ENCODE measurements at places on chromosomes 5 and 9.

DNA sequence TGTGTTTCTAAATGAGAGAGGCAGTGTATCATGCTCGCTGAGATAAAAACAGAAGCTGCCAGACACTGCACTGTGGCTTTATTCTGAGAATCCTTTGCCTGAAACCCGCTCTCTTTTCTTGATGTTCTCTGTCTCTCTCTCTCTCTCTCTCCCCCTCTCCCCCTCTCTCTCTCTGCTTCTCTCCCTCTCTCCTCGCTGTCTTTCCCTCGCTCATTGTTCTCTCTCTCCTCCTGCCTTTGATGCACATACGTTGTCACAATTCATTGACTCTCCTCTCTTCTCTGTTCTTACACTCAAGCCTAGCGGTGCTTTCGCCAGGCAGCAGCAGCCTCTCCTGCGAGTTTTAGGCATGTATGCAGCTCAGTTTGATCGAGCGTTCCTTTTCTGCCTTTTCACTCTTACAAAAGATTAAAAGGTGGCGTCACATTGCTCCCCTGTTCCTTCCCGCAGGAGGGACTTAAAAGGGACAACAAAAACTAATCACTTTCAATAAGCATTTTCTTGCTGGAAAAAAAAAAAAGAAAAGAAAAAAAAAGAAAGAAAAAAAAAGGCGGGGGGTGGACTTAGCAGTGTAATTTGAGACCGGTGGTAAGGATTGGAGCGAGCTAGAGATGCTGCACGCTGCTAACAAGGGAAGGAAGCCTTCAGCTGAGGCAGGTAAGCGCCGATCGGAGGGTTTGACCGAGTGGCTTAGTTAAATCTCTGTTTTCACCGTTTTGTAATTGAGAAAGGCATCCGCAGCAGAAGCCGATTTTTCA lies 717.9 kb upstream of the WWC1 start:
- DNase-seq: no peak

GRCh38 chr5:32754284-32754683 lies 43.2 kb downstream of the NPR3 start:
- no peak for DNase-seq

GRCh38 chr9:131679261-131680020 lies 60.4 kb downstream of the RAPGEF1 start:
- DNase-seq: no peak

DNA sequence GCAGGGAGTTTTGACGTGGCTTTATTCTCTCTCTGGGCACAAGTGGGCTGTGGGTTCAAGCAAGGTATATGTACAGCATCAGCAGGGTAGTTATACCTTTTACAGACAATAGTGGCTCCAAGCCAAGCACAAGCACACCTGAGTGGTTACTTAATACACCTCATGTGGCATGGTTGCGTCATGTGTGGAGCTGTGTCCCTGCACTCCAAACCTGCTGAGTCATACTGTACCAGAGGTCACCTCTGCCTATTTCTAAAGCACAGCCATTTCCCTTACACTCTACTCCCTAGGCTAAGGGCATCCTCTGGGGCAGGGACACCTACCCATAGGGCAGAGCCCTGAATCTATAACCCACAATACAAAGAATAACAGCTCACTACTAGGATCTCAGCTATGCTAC lies 147.3 kb downstream of the OSTF1 start:
- no peak for DNase-seq

GRCh38 chr5:98992552-98992951 lies 63.7 kb upstream of the CHD1 start:
- no peak for DNase-seq

GRCh38 chr5:153569036-153569435 lies 78.6 kb downstream of the GRIA1 start:
- no peak for DNase-seq

- DNase-seq: no peak
Observed at GRCh38 chr9:110604171-110604601, 24.6 kb upstream of the SVEP1 start.

DNA sequence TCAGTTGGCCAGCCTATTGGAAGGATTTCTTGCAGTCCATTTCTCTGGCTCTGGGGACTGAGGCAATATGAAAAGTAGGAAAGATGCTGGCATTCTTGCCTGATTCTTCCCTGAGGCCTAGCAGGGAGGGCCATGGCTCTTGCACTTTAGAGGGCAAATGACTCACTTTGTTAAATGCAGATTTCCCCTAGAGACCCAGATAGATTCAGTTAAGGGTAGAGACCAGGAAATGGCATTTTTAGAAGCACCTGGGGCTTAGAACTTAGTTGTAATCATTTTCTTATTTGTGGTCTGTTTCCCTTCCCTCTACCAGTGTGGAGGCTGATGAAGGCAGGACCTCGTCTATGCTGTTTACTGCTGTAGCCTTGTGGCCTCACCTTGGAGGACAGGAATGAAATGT lies 112.8 kb upstream of the NR3C1 start:
- DNase-seq: no peak

- no peak for DNase-seq
Observed at GRCh38 chr5:150358261-150359095, 981 bp downstream of the TCOF1 start.

DNA sequence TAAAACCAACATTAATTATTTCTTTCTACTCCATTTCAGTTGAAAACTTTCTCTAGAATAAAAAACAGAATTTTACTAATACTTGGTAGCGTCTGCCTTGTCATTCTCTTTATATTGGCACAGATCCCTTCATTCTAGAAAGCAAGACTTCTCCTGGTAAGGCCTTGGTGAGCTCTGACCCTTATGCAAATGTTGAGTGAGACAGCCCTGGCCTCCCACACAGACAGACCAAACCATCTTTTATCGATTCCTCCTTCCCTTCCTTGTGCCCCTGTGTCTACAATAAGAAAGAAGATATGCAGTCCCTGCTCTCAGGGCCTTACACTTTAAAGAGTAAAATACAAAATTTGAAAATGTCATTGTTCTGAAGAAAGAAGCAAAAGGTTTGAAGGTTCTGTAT lies 262.2 kb downstream of the EFNA5 start:
- DNase-seq: no peak

GRCh38 chr5:58913406-58913990 lies 330.6 kb downstream of the RAB3C start:
- DNase-seq: no peak

DNA sequence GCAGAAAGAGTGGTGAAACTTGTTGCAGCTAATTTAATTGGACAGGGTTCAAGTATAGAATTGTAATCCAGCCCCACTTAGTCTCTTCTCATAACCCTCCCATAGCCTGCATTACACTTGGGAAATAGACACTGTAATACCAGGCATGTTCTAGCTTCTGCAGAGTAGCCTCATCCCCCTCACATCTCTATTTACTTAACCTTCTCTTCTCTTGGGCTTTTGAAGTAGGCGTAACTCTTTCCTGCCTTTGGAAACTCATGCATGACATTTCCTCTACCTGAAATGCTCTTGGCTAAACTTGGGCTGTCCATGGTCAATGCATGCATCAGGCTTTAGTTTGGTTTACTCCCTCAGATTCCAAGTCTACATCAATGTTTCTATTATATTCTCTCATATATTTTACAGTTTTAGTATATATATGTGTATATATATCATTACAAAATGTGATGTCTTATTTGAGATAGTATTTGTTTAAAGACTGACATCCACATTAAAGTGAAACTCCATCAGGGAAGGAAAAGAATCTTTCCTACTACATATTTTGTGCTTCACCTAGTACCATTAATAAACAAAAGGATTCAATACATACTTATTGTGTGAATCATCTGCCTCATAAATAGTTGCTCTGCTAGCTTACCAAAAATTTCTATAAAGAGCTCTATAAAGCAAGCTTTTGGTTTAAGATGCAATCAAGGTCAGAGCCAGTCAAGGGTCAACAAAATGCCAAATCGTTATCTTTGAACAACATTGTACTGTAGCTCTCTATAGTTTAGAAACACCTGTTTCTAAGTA lies 1158.0 kb downstream of the MAT2B start:
- DNase-seq: no peak

DNA sequence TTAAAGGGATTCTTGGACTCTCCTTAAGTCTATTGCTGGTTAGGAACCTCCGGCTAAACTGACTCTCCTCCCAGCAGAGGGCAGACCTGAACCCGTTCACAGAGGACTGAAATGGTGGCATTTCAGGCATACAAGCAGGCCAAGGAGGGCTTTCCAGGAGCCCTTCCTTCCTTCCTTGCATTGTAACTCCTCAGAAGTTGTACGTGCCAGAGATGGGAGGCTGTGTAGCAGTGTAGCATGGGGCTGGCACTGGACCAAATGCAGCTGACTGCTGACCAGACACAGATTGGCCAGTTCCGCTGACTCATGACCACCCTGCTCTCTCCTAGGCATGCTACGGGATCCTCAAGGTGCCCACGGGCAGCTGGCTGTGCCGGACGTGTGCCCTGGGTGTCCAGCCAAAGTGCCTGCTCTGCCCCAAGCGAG lies 36.4 kb downstream of the JADE2 start:
- no peak for DNase-seq

GRCh38 chr9:30476826-30477225 lies 1907.6 kb upstream of the ACO1 start:
- DNase-seq: no peak

DNA sequence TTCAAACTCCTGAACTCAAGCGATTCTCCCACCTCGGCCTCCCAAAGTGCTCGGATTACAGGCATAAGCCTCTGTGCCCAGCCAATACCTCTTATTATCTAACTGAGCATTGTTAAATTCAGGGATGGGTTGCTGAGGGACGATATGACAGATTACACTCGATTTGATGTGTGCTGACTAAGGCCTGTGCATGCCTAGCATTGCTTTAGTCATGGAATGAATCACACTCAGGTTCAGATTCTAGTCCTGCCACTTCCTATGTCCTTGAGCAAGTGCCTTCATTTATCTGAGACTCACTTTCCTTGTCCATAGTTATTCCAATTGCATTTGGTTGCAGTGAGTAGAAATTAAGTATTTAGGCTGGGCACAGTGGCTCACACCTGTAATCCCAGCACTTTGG lies 19.5 kb downstream of the THBS4 start:
- no peak for DNase-seq

DNA sequence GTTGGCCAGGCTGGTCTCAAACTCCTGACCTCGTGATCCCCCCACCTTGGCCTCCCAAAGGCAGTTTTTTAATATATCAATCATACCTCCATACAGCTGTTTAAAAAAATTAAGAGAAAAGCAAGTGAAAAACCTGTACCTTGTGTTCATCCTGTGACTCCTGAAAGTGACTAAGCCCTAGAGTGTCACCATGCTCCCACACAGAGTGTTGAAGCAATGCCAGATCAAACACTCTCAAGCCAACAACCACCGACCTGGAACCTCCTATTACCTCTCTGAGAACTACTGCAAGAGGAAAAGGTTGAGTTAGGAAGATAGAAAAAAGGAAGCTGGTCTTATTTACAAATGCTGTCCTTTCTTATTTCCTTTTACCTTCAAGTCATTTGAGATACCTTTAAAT lies 123.5 kb downstream of the RASEF start:
- no peak for DNase-seq

DNA sequence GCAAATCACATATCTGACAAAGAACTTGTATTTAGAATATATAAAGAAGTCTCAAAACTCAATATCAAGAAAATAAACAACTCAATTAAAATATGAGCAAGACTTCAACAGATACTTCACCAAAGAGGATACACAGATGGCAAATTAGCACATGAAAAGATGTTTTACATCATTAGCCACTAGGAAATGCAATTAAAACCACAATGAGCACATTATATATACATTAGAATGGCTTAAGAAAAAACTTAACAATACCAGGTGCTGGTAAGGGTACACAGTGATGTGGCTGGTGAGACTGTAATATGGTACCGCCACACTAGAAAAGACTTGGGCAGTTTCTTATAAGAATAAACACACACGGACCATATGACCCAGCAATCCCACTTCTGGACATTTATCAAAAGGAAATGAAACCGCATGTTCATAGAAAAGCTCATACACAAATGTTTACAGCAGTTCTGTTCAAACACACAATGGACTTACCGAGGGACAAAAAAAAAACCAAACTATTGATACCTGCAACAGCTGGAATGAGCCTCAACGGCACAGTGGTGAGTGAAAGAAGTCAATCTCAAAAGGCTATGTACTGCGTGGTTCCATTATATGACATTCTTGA lies 27.6 kb downstream of the SEMA4D start:
- no peak for DNase-seq

DNA sequence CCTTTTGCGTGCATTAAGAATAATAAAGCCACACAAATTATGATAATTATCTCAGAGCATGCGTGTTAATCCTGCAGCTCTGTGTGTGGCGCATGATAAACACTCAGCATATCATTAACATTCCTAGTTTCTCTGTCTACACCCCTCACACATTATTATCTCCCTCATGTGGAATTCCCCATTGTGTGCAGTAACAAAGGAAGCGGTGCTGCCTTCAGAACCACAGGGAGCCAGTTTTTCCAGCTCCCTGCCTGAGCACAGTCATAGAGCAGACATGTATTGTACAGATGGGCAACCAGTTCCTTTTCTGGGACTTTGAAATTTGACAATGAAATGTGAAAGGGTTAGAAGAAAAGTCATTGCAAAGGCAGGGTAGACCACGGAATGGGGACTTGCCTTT lies 1365.5 kb upstream of the CDH9 start:
- no peak for DNase-seq

DNA sequence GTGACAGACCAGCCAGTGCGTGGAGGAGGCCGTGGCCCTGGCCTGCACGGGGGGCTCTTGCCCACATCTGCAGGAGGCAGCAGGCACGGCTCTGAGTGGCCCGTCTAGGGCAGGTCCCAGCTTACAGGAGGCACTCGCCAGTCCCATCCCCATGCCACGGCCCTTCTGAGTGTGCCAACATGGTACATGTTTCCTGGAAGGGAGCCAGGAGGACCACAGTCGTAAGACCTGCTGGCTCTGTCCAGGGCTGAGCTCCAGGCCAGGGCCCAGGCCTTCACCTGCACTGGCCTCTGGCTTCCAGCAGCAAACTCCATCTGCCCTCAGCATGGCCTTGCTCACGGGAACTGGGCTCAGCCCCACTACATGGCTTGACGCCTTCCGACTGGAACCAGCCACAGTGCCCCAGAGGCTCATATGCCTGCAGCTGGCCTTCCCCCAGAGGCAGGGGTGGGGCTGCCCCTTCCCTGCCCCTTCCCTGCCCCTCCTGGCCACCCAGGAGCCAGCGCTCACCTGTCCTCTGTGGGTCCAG lies 3.8 kb downstream of the NKD2 start:
- no peak for DNase-seq

DNA sequence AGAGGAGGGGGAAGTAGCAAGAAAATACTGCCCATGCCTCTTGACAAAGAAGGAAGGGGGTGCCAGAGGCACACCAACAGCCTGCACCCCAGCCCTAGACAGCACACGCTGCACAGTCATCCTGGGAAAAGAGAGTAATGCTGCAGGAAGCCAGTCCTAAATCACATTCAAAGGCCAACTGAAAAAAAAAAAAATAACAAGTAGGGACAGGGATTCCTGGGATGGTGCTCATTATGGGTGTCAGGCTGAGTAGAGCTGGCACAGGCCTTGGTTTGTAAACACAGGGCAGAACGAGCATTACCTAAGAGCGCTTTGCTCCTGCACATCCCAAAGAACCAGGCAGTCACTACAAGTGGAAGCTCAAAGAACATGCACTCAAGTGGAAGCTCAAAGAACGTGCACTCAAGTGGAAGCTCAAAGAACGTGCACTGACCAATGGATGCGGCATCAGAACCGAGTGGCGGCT lies 7.8 kb downstream of the RAPGEF1 start:
- DNase-seq: no peak

GRCh38 chr5:17269201-17269600 lies 51.8 kb downstream of the BASP1 start:
- DNase-seq: no peak

- no peak for DNase-seq
Observed at GRCh38 chr9:97675655-97676054, 21.5 kb downstream of the XPA start.

Data from CD8-positive, alpha-beta memory T cell (primary cell).